Kidney (tissue), 22 donors: ENCODE measurements at places on chromosomes 12 and 14.

GRCh38 chr14:96806836-96807235, 9.7 kb downstream of the VRK1 start:
- no peak for DNase-seq

GRCh38 chr14:43005807-43006206, 1399.1 kb downstream of the LRFN5 start:
- no peak for DNase-seq

DNA sequence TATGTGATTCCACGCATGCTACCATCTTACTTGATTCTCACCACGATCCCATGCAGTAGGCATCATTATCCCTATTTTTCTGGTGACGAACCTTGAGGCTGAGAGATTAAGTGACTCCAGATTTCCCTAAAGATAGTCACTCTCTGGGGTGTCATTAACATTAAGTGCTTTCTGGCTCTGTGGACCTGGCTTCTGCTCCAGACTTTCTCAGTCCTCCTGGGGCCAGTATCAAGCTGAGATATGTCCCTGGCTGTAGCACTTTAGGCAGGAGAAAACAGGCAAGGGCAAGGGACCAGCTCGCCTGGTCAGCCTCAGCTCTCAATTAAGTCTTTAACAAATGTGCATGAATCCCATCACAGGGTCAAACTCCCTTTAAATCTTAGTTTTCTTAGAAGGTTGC, 38.3 kb upstream of the PRB2 start:
- no peak for DNase-seq

GRCh38 chr12:124478985-124479645, 88.3 kb downstream of the NCOR2 start:
- DNase-seq, result no peak

- DNase-seq, result no peak
These were observed 91.6 kb downstream of the HELB start for GRCh38 chr12:66393890-66394289.

DNA sequence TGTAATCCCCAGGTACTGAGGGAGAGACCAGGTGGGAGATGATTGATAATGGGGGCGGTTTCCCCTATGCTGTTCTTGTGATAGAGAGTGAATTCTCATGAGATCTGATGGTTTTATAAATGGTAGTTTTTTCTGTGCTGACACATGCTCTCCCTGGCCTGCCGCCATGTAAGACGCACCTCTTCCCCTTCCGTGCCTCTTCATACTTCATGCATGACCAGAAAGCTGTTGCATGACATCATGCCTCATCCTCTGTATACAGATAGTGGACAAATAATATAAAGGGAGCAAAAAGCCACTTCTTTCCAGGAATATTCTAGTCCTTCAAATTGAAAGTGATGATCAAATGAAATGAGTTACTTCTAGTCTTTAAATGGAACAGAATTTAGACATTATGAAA, 47.3 kb upstream of the LRIG3 start:
- DNase-seq, result no peak
